ENCODE measurements at places on chromosomes 5 and 9. TPM values are rescaled to one million over a fixed set of nuclear protein-coding genes. Genes with fewer than 3 reads are reported as not detected.

Gene PCDHA2
- total RNA-seq, result not detected

DNA sequence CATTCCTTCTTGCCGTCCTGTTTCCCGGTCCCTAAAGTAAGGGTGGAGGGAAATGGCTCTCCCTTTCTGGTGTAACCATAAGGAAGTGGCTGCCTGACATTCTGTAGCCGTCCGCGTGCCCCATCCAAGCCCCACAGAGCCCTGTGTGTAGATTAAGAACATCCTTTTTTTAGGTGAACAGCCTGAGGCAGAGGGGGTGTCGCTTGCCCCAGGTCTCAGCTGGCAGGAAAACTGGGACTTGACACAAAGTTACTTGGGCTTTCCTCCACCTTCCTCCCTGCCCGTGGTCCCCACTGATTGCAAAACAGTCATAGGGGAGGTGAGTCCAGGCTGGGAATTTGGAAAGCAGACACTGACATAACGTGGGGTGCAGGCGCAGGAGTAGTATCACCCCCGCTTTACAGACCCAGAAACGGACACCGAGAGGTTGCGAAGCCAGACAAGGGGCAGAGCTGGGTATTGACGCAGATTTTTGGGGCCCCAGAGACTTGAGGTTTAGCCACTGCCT is 22.8 kb downstream of the C9orf50 start:
- H3K4me3 ChIP-seq, result no peak overlapping the region
- H3K4me1 ChIP-seq, result peaks cover 18% of the 10 kb centered on the region
- no peak for DNase-seq
- no peak overlapping the region for H3K27ac ChIP-seq
- no peaks in the 10 kb centered on the region for H3K27me3 ChIP-seq

GRCh38 chr9:93603906-93604326 is 27.5 kb downstream of the PHF2 start:
- no peak for DNase-seq
- no peaks in the 10 kb centered on the region for H3K36me3 ChIP-seq
- H3K4me3 ChIP-seq, result no peak overlapping the region
- no peak overlapping the region for H3K27ac ChIP-seq
- peaks cover 3% of the 10 kb centered on the region for H3K4me1 ChIP-seq

- no peak for DNase-seq
- no peaks in the 10 kb centered on the region for H3K27me3 ChIP-seq
- no peaks in the 10 kb centered on the region for H3K36me3 ChIP-seq
- no peak overlapping the region for H3K4me3 ChIP-seq
- H3K27ac ChIP-seq, result no peak overlapping the region
- peaks cover 9% of the 10 kb centered on the region for H3K4me1 ChIP-seq
Observed at GRCh38 chr5:143086908-143087637, 316.4 kb downstream of the NR3C1 start.

GRCh38 chr5:17816944-17817343 is 182.7 kb downstream of the TAF11L14 start:
- H3K36me3 ChIP-seq, result no peaks in the 10 kb centered on the region
- H3K27ac ChIP-seq, result no peak overlapping the region
- no peaks in the 10 kb centered on the region for H3K27me3 ChIP-seq
- no peaks in the 10 kb centered on the region for H3K4me1 ChIP-seq
- DNase-seq, result no peak

DNA sequence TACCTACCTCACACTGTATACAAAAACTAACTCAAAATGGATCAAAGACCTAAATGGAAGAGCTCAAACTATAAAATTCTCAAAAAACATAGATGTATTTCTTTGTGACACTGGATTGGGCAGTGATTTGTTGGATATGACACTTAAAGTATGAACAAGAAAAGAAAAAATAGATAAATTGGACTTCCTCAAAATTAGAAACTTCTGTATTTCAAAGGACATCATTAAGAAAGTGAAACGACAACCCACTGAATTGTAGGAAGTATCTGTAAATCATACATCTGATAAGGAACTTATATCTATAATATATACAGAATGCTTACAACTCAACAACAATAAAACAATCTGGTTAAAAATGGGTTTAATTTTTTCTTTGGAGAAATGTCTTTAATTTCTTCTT is 96.7 kb downstream of the NRG2 start:
- no peak for DNase-seq
- no peak overlapping the region for H3K4me3 ChIP-seq
- H3K27me3 ChIP-seq, result no peaks in the 10 kb centered on the region
- no peak overlapping the region for H3K27ac ChIP-seq
- no peaks in the 10 kb centered on the region for H3K36me3 ChIP-seq

DNA sequence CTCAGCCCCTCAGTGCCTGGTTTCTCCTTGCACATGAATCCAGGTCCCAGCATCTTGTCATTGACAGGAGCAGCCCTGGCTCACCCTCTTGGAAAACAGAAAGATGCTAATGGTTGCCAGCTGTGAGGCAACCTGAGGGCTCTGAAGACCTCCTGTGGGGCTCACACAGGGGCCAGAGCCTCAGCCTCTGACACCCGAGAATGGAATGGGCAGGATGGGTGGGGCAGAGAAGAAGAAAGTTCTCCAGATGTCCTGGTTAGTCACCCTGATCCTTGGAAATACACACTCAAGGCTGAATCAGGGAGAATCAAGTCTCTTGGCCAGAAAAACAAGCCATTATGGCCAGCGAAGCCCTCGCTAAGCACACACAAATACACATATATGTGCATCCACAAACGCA is 32.3 kb upstream of the SPATA31E1 start:
- H3K27me3 ChIP-seq, result no peaks in the 10 kb centered on the region
- no peaks in the 10 kb centered on the region for H3K36me3 ChIP-seq
- H3K4me1 ChIP-seq, result no peaks in the 10 kb centered on the region
- H3K27ac ChIP-seq, result no peak overlapping the region
- DNase-seq, result no peak

- H3K36me3 ChIP-seq, result no peaks in the 10 kb centered on the region
- no peaks in the 10 kb centered on the region for H3K27me3 ChIP-seq
- DNase-seq, result no peak
- H3K27ac ChIP-seq, result no peak overlapping the region
- H3K4me3 ChIP-seq, result no peak overlapping the region
Observed at GRCh38 chr5:126394211-126394788, 28.9 kb upstream of the GRAMD2B start.

DNA sequence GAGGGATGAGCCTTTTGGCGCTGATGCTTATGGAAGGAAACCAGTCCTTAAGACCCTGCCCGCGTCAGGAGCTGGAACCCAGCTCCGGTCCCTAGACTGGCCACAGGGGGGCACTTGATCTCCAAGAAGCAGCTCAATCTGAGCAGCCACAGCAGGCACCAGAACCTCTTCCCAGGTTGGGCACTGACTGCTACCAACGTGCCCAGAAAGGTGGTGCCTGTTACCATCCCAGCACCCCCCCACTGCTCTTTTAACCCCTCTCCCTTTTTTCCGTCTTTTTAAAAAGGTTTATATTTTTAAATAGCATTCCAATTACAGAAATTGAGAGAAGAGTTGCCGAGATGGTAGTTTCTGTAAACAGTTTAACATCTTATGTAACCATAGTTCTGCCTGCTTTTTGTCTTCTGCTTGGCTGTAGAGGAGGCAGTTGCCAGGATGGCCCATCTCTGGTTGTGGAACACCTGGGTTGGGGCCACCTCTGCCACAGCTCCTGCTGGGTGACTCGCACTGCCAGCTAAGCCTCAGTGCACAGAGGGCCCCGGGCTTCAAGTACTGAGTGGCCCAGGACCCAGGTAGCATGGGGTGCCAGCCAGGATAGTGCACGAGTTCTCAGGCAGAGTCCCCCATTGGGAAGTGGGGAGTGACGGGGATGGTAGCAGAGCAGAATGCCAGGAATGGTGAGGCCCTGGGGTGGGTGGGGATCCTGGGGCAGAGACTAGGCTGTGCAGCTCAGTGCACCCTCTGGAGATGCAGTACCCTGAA is 62.8 kb downstream of the PFDN1 start:
- no peaks in the 10 kb centered on the region for H3K27me3 ChIP-seq
- peaks cover 47% of the 10 kb centered on the region for H3K4me1 ChIP-seq
- no peak overlapping the region for H3K4me3 ChIP-seq
- H3K36me3 ChIP-seq, result no peaks in the 10 kb centered on the region
- DNase-seq, result peak; percentile 65

- no peak overlapping the region for H3K4me3 ChIP-seq
- DNase-seq, result peak; percentile 40
Observed at GRCh38 chr9:78130004-78130403, 98.4 kb upstream of the GNAQ start.

- no peak overlapping the region for H3K4me3 ChIP-seq
- no peaks in the 10 kb centered on the region for H3K27me3 ChIP-seq
- H3K27ac ChIP-seq, result no peak overlapping the region
- H3K4me1 ChIP-seq, result no peaks in the 10 kb centered on the region
Observed at GRCh38 chr9:3807601-3808000, 281.8 kb upstream of the RFX3 start.

DNA sequence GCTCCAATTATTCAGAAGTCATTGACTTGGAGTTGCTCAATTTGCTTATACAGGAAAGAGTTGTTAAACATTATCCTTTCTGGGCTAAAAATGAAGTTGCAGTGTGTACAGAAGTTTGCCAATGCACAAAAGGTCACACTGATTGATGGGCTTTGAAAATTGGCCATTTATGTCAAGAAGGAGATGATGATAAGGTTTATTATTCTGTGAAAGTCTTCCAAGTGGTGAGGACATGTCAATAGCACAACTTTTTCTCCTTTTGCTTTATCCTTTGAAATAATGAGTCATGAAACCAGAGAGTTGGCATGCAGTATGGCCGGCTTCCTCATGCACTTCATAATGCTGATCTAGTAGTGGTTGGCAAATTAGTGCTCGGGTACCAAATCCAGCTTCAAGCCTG is 848.5 kb upstream of the WWC1 start:
- H3K27ac ChIP-seq, result peak overlapping the region; percentile 49
- peak; percentile 12 for DNase-seq

DNA sequence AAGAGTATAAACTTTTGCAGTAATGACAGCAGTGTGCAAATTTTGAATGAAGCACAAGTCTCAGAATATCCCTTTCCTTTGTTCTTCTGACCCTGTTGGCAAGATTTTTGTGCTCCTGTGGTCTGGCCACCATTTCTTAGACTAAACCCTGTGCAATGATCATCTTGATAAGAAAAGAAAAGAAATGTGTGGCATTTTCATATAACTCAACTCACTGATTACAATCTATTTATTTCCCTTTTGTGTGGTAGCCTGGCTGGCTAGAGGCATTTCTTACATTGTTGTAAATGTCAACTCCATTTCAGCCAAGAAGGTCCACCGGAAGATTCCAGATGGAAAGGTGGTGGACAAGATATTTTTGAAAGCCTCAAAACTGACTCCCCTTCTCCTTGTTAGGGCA is 41.9 kb downstream of the ADCY2 start:
- H3K4me3 ChIP-seq, result no peak overlapping the region
- H3K4me1 ChIP-seq, result no peaks in the 10 kb centered on the region
- no peak for DNase-seq
- H3K27ac ChIP-seq, result no peak overlapping the region
- H3K27me3 ChIP-seq, result no peaks in the 10 kb centered on the region
- no peaks in the 10 kb centered on the region for H3K36me3 ChIP-seq

Gene OLFM1
- total RNA-seq, result 25.8 TPM

Gene SHISAL2B
- total RNA-seq, result not detected

DNA sequence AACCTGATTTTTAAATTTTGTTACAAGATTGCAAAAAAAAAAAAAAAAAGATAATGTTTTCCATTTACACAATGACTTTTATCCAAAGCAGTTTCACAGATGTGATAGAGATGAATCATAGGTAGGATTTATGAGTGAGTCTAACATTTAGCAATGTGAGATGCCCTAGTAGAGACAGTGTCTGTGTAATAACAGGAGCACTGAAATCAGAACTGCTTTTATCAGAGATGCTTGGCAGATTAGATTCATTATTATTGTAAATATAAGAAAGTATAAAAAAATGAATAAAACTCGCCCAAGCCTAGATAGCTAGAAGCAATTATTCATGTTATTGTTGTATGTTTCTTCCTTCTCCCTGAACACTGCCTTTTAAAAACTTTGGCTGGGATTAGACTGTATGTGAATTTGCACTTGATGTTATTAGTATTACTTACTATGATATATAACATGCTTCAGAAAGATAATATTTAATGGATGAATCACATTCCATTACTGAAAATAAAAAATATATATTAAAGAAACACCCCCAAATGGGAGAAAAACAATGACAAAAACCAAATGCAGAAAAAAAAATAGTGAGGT is 567.3 kb upstream of the KLF4 start:
- no peak for DNase-seq
- no peak overlapping the region for H3K4me3 ChIP-seq

- DNase-seq, result peak; percentile 72
- peak within 1 kb of the TSS; percentile 92 for H3K4me3 ChIP-seq
- H3K4me1 ChIP-seq, result peaks cover 9% of the 10 kb centered on the region
- H3K27me3 ChIP-seq, result no peaks in the 10 kb centered on the region
- H3K27ac ChIP-seq, result peak within 1 kb of the TSS; percentile 93
Observed at GRCh38 chr5:50666261-50667022, at the start of gene PARP8. Gene PARP8 (plus strand): TSS chr5:50666637. CDS start chr5:50667096, 459 bp downstream.

GRCh38 chr5:63128018-63128417 is 549.4 kb downstream of the LRRC70 start:
- no peak overlapping the region for H3K4me3 ChIP-seq
- DNase-seq, result no peak
- H3K36me3 ChIP-seq, result no peaks in the 10 kb centered on the region
- H3K27me3 ChIP-seq, result no peaks in the 10 kb centered on the region

Gene OBP2B
- not detected for total RNA-seq

DNA sequence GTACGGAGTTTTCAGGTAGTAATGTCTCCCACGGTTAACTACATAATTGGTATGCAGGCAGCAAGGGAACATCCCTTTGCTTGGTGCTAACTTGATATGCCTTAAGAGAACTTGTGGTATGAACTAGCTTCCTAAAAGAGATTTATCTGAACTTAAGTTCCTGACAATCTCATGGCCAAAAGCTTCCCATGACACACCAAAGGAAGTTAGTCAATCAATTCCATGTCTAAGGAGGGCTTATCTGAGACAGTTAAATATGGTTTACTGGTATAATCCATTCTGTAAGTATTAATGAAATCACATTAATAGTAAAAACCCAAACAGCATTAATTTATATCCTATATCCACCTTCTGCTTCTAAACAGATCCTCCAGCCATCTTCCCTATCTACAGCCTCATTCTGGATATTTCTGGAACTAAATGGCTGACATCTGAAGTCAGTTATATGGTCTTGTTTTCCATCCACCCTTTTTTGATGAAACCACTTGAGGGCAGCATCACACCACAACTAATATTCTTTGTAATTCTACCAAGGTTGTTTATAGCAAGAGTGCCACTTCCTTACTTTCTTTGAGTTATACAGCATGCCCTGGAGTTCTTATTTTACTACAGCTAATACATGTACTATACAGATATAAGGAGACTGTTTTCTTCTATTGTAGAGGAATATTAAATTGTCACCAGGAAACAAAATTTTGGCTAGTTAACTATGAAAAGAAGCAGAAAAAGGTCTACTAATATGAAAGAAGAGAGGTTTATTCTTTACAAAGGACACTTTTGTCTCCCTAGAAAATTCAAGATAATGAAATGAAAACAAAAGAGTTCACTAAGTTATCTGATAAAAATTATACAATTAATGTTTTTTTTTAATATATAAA is 34.7 kb downstream of the SHOC1 start:
- H3K36me3 ChIP-seq, result no peaks in the 10 kb centered on the region
- no peaks in the 10 kb centered on the region for H3K4me1 ChIP-seq
- H3K27me3 ChIP-seq, result no peaks in the 10 kb centered on the region
- DNase-seq, result peak; percentile 10

- no peak overlapping the region for H3K27ac ChIP-seq
- H3K4me1 ChIP-seq, result no peaks in the 10 kb centered on the region
- H3K27me3 ChIP-seq, result no peaks in the 10 kb centered on the region
- no peak for DNase-seq
- H3K4me3 ChIP-seq, result no peak overlapping the region
- no peaks in the 10 kb centered on the region for H3K36me3 ChIP-seq
Observed at GRCh38 chr9:71638627-71639026, 129.7 kb downstream of the CEMIP2 start.

Gene ZBTB34
- total RNA-seq, result 8.6 TPM

Measured in thyroid gland (tissue), 4 donors.